ENCODE measurements at places on chromosomes 12 and 14.
A peak's percentile ranks its signal among the peaks of the same experiment; 100 is the strongest.

DNA sequence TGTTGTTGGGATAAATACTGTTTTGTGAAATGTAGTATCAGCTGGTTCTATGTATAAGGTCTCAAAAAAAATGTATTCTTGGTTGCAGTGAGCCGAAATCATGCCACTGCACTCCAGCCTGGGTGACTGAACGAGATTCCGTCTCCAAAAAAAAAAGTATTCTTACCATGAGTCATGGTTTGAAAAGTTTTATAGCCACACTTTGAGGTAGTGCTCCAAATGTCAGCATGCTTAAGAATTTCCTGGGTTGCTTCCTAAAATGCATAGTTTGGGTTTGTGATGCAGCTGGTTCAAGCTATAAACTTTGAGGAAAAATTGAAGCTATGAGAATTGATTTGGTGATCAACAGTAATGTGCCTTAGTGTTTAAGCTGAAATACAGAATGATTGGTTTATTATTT is 48.0 kb downstream of the ETNK1 start:
- peak; percentile 64 for DNase-seq

DNA sequence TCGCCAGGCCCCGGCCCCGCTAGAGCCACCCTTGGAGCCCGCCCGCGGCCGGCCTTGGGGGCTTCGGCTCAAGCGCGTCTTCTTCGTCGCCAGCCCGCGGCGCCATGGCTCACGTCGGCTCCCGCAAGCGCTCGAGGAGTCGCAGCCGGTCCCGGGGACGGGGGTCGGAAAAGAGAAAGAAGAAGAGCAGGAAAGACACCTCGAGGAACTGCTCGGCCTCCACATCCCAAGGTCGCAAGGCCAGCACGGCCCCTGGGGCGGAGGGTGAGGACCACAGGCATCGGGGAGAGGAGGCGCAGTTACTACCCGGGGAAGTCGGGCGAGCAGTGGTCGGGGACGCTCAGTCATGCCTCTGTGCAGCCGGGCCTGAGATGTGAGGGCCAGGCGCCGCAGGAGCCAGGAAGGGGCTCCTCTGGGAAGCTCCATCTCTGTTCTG is 573 bp downstream of the ARL6IP4 start:
- no peak for DNase-seq

DNA sequence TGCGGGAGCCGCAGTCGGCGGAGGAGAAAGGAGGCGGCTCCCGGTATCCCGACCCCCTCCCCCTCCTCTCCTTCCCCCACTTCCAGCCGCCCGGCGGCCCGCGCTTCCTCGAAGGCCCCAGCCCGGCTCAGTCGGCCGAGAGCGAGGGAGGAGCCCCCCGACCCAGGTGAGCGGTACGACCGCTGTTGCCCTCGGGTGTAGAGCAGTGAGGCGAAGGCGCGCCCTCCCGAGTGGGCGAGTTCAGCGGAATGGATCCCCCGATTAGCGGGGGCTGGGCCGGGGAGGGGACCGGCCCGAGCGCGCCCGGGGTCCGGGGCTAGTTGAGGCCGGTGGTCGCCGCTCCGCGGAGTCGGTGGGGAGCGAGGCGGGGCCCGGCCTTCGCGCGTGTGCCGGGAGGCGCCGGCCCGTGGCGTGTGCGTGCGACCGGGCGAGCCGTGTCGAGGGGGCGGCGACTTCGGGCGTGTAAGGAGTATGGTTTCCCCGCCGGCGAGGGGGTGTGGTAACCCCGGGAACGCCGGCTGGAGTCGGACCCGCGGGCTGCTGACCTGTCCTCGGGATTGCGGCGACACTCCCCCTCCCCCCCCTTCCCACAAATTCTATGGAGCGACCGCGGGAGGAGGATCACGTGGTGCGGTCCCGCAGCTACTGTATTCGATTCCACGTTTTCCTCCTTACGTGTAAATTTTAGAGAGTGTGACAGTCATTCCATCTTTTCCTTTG is 501 bp downstream of the RIMKLB start:
- no peak for DNase-seq

GRCh38 chr12:103330672-103331071 is 165.1 kb downstream of the C12orf42 start:
- no peak for DNase-seq

- DNase-seq, result peak; percentile 20
These were observed 302.0 kb upstream of the SYT1 start for GRCh38 chr12:78562368-78563205.

DNA sequence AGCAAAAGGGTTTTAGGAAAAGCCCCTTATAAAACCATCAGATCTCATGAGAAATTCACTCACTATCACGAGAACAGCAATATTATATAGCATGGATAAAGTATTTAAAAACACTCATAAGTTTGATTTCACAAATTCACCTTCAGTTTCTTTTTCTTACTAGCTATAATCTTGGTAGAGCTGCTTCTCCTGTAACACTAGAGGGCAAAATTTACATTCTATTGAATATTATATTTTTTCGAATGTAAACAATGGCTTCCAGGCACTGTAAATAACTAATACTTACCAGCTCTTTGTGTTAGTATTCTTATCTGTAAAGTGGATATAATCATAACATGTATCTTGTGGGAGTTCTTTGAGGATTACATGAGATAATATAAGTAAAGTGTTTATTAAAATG is 259.6 kb downstream of the CCER1 start:
- no peak for DNase-seq

- no peak for DNase-seq
These were observed 15.3 kb upstream of the LYZ start for GRCh38 chr12:69332815-69333358.

DNA sequence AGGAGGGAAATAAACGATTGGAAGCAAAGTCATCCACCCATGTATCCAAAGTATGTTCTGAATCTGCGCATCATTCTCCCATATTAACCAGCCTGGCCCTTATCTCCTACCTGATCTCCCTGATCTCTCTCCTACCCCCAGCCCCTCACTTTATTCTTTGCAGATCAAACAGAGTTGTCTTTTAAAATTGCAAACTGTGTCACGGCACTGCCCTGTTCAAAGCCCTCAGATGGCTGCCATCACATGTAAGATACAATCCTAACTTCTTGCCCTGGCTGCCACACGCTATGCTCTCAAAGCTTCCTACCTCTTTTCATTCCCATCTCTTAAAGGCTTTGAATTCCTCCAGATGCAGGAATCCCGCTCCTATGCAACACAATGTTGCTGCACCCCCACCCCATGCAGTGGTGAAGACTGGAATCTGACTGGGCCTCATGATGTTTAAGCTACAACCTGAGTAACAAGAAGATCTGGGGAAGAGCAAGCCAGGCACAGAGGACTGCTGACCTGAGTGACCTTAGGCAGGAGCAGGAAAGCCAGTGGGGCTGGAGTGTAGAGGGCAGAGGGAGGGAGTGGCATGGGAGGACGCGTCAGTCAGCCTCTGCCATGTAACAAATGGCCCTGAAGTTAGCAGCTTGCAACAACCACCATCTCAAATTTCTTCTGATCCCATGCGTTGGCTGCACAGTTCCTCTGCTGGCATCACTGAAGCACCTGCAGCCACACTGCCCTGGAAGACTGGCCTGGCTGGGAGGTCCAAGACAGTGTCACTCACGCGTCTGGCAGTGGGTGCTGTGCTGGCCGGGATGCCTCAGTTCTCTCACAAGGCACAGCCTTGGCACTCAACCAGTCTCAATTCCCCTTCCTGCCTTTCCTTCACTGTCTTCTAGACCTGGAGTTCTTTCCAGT is 382.8 kb downstream of the BCL11B start:
- no peak for DNase-seq

- DNase-seq, result no peak
These were observed 269.2 kb upstream of the DAAM1 start for GRCh38 chr14:58919217-58919616.

DNA sequence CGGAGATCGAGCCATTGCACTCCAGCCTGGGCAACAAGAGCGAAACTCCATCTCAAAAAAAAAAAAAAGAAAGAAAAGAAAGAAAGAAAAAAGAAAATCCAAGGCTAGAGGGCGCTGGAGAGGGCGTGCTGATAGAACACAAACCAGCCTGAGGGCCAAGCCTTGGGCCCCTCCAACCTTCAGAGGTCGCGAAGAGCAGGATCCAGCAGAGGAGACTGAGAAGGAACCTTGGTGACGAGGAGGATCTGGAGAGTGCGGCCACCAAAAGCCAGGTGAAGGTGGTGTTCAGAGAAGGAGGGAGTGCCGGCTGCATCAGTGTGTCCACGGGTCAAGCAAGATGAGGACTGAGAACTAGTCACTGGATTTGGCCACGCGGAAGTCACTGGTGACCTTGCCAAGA is 4.1 kb upstream of the DYNC1H1 start:
- no peak for DNase-seq

DNA sequence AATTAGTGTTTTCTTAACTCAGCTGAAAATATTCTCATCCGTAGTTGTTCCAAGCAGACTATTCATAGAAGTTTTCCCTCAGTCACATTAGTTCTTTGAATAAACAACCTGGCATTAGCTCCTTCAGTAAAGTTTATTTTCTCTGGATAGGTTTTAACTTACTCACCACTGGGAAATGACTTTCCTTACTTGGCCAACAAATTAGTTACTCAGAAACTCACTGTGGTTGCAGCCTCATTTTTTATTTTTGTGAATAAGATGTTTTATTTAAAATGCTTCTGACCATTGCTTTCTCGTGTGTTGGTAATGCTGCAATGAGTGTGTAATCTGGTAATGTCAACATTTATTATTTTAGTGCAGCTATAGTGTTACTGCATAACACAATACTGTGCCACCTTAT is 74.9 kb downstream of the NOVA1 start:
- no peak for DNase-seq

GRCh38 chr12:87196321-87196720 is 832.9 kb downstream of the C12orf50 start:
- DNase-seq, result no peak

- no peak for DNase-seq
These were observed 75.5 kb upstream of the CLMN start for GRCh38 chr14:95395098-95395737.

DNA sequence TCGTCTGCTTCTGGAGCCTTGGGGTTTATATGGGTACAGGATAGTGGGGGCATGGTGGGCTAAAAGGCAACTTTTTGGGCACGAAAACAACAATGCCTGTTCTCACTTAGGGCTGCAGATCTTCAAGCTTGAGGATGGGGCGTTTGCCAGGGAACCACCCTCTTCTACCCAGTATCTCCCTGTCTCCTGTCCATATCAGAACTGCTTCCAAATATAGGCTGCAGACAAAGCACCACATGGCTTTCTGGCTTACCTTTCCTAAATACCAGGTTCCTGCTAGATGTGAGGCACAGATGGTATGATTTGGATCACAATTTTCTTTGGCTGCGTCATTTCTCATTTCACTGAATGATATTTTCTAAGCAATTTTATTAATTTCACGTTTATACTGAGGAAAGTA is 70.4 kb downstream of the CMAS start:
- DNase-seq, result no peak

DNA sequence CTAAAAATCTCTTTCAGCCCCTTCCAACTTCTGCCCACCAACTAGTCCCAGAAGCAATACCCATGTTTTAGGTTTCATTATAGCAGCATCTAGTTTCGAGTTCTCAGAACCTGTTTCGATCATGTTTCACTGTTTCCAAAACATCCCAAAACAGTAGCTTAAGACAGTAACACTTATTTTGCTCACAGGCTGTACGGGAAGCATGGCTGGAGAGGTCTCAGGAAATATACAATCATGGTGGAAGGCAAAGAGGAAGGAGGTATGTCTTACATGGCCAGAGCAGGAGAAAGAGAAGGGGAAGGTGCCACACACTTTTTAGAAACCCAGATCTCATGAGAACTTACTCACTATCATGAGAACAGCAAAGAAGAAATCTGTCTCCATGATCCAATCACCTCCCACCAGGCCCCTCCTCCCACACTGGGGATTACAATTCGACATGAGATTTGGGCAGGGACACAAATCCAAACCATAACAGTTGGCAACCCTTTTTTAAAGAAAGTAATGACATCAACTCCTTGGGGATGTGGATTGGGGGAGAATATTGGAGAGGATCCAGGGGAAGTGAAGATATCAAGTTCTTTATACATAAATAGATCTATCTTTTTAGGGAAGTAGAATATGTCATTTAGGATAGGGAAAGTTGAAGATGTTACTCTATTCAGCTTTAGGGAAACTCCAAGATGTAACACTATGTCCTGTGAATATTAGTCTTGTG is 269.9 kb upstream of the PLEKHG7 start:
- DNase-seq, result no peak

DNA sequence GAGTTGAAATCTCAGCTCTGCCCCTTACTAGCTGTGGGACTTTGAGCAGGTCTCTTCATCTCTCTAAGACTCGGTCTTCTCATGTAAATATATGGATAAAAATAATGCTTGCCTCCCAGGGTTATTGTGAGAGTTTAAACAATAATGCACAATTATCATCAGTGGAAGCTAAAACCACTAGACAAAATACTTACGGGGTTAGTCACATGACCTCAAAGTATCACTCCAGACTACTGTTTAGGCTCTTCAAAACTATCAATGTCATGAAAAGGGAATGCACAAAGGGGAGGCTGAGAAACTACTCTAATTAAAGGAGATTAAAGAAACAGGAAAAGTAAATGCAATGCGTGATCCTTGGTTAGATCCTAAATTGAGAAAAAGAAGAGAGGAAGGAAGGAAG is 24.5 kb upstream of the TSPAN11 start:
- DNase-seq, result no peak

- DNase-seq, result no peak
These were observed 25.6 kb upstream of the CHPT1 start for GRCh38 chr12:101671833-101672232.

- no peak for DNase-seq
These were observed 11.3 kb downstream of the MEG3 start for GRCh38 chr14:100836941-100837804.

DNA sequence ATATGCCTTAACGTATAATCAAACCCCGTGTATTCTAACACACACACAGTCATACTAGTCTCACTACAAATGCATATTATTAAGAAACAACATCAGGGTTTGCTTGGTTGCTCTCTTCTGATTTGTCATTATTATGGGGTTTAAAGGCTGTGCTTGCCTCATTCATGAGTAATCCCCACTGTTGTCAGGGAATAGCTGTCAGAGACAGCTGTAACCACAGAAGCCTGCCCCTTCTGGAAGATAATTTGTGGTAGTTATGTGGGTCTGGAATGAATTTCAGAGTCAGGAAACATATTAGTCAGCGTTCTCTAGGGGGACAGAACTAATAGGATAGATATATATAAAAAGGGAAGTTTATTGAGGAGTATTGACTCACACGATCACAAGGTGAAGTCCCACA is 456.9 kb upstream of the TMEM132C start:
- DNase-seq, result no peak

DNA sequence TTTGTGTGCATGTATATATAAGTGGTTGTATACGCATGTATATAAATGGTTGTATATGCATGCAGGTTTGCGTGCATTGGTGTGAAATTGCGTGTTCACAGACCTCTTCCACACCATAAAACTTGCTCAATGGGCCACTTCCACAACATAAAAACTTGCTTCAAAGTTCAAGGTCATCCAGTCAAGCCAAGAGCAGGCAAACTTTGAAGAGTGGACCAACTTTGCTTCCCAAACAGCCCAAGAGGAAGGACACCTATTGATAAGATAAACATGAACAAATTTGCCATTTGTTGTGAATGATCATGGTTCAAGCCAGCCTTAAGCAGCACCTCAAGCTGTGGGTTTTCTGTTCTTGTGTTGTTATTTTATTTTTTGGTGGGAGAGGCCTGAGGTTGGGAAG is 25.2 kb upstream of the PPP1CC start:
- DNase-seq, result no peak
